Effector memory CD4-positive, alpha-beta T cell (primary cell): ENCODE measurements at places on chromosomes 6 and 20.

DNA sequence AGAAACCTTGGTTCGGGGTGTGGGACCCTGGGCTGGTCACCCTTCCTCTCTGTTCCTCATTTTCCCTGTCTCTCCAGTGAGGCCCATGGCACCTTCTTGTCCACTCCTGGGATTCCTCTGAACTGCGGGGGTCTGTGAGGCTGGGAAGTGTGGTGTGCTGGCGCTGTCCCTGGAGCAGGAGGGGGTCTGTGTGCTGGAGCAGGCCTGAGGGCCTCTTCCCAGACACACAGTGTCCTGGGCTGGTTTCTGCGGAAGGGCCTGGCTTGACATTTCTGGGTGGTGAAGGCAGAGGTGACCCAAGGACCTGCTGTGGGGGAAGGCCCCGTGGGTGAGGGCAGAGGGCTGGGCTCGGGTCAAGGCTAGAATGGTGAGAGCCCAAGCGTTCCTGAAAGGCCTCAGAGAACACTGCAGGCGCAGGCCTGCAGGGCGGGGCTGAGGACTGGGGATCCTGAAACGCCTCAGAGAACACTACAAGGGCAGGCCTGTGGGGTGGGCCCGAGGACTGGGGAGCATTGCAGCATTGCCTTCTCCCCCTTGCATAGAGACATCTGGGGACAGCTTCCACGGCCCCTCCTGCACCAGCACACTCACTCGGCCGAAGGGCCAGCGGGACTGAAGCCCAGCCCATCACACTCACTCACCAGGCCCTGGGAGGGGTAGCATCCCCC lies 10.6 kb upstream of the BAK1 start:
- DNase-seq = no peak

DNA sequence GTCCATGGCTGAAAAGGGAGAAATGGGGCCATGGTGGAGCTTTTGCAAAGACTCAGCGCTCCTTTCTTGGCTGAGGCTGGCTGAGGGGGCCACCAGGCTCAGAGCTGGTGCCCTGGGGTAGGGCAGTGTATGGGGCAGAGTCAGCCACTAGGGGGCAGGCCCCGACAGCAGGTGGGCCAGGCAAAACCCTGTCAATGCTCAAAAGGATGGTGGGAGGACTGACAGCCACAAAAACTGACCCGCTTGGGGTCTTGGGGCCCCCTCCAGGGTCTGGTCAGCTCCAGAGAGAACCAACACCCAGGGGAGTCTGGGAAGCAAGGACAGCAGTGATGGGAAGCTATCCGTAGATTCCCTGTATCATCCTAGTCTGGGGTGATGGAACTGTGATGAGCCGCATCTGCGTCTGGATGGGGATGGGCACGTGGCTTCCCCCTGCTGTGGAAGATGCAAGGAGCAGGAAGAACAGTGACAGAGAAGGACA lies 306.9 kb downstream of the DHX35 start:
- no peak for DNase-seq

GRCh38 chr6:13101409-13101808 lies 226.9 kb downstream of the TBC1D7 start:
- no peak for DNase-seq

DNA sequence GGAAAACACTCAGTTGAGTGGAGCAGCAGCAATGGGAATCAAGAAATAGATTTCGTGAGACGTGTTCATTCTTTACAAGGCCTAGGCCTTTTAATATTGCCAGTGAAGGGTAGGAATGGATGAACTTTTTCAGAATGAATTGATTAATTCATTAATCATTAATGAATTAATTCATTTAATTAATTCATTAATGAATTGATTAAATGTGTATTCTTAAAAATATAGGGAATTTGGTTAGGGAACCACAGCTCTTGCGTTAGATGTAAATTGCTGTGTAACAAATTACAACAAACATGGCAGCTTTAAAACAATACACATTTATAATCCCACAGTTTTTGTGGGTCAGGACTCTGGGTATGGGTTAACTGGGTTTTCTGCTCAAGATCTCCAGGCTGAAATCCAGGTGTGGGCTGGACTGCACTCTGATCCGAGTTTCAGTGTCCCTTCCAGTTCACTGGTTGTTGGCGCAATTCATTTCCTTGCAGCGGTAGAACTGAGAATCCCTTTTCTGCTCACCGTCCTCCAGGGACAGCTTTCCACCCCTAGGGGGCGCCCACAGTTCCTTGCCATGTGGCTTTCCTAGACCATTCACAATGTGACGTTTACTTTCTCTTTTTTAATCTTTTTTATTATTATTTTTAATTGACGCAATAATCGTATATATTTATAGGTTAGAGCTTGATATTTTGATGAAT lies 32.8 kb upstream of the BCAS1 start:
- peak; percentile 50 for DNase-seq

- no peak for DNase-seq
Observed at GRCh38 chr20:37522260-37523011, 1.4 kb downstream of the NNAT start.

- no peak for DNase-seq
Observed at GRCh38 chr6:2760882-2761842, 4.0 kb upstream of the WRNIP1 start.

- no peak for DNase-seq
Observed at GRCh38 chr20:57473246-57474048, 51.5 kb downstream of the CTCFL start.

DNA sequence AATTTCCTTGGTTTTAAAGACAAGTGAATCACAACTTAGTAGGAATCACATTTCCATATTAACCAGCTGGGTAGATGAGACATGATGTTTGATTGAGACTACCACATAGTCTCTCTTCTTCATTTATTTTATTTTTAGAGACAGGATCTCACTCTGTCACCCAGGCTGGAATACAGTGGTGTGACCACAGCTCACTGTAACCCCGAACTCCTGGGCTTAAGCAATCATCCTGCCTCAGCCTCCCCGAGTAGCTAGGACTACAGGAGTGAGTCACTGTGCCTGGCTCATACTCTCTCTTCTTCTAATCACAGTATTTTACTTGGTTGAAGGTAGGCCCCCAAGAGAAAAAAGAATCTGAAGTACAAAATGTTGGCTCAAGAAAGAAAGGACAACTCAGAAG lies 80.2 kb upstream of the ASF1A start:
- DNase-seq = no peak

GRCh38 chr20:22506827-22507226 lies 77.5 kb downstream of the FOXA2 start:
- DNase-seq = no peak

DNA sequence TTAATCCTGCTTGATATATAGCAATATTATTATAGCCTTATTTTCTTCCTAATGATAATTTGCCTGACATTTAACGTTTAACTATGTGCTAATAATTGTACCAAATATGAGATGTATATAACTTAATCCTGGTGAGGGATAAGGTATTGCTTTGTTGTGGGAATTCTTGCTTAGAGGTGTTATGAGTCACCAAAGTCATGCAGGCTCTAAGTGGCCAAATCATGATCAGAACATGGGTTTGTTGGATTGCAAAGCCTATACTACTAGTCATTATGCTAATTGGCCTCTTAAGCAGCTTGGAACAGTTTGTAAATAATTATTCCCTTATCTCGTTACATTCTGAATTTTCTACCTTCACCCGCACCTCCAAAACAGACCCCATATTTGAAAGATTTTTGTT lies 21.9 kb upstream of the C6orf141 start:
- no peak for DNase-seq

DNA sequence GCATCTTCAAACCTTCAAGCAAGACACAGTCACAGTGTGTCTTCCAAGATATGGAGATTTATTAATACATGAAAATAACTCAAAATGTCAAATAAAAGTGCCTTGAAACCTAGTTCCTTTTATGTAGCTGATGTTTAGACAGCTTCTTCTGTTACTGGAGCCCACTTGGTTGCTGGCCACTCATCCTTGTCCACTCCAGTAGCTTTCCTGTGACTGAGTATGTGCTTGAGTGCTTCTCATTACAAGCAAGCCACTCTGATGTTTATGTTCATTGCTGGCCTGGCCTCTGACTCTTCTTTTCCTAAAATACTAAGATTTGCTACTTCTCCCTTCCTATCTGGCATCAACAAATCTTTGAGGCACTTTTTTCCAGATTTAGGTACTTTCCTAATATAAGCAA lies 545.2 kb upstream of the MAN1A1 start:
- DNase-seq = no peak

DNA sequence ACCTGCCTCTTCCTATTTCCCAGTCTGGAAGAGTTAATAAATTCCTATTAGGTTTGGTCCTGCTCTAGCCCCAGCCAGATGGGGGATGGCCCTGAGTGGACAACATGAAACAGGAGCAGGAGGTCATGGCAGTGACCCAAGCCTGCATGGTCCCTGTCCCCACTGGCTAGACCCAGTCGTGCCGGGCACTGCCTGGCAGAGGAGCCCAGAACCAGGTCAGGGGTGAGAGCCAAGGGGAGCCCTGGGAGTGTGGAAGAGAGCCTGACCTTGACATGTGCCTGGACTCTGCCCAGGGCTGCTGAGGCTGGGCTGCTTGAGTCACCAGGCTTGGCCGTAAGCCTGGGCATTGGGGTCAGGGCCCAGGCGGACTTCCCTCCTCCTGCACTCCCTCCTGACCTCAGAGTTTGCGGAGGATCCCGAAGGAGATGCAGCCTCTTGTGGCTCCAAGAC lies 3.6 kb downstream of the AVP start:
- no peak for DNase-seq

DNA sequence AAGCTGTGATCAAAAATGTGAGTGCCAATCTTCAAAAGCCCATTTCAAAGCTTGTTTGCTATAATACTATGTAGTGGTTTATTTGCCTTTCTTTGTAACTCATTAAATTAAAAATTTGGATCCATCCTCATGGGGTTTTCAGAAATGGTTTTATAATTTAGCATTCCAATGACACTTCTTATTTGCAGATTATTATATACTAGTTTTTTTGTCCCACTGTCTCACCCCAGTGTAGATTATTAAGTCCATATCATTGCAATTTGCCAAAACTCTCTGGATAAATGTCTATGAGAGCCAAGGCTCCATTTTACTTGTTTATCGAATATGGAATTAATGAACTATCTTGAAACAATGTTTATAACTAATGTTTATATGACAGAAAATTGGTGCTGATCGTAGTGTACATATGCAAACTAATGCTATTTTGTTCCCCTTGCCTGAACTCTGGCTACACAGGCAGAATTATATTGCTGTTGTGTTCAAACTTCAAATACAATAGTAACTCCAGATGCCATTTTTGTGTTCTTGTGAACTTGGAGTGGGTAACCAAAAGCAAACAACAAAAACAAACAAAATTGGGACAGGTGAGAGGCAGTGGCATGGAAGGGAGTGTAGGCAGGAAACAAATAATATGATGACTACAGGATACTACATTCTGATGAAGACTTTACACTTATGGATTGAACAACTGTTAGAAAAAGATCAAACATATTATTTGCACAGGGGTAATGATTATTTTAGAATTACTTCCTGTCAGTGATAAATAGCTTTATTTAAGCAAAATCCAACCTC lies 307.1 kb upstream of the FLRT3 start:
- no peak for DNase-seq

- no peak for DNase-seq
Observed at GRCh38 chr20:45905505-45906079, 6.4 kb downstream of the PLTP start.

- no peak for DNase-seq
Observed at GRCh38 chr6:123663436-123663835, 26.7 kb upstream of the TRDN start.

- DNase-seq = peak; percentile 48
Observed at GRCh38 chr20:53582574-53583351, 10.9 kb downstream of the ZNF217 start.

GRCh38 chr6:83257791-83258190 lies 64.6 kb downstream of the RWDD2A start:
- DNase-seq = no peak

GRCh38 chr20:4814696-4815252 lies 93.1 kb downstream of the PRND start:
- DNase-seq = peak; percentile 78

DNA sequence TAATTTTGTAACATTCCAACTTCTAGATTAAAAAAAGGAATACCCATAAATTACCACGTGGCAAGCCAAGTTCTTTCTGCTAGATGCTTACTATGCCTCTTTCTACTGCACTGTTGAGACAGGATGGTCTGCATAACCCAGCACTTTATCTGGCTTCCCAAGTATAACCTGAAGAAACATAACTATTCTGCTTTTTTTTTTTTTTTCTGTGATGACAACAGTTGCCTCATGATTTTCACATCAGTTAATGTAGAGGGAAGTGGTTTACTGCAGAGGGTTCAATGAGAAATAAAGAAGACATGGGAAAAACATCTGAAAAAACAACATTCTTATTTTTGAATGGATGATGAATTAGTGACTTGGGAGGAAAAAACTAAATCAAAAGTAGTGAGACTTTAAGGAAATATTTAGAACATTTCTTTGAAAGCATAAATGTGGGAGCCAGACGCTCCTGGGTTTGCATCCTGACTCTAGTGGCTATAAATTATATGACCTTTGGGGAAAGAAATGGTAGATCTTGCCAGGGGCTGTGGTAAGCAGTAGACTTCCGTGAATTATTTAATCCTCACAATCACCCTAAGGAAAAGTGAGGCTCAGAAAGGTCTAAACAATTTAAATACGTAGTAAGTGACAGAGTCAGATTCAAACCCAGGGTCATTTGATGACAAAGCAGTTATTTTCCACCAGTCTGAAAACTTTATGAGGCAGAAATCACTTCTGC lies 230.7 kb downstream of the PHACTR1 start:
- DNase-seq = no peak

- no peak for DNase-seq
Observed at GRCh38 chr6:43734294-43734665, 35.7 kb upstream of the VEGFA start.

GRCh38 chr6:152094992-152095592 lies 287.6 kb downstream of the ESR1 start:
- no peak for DNase-seq

DNA sequence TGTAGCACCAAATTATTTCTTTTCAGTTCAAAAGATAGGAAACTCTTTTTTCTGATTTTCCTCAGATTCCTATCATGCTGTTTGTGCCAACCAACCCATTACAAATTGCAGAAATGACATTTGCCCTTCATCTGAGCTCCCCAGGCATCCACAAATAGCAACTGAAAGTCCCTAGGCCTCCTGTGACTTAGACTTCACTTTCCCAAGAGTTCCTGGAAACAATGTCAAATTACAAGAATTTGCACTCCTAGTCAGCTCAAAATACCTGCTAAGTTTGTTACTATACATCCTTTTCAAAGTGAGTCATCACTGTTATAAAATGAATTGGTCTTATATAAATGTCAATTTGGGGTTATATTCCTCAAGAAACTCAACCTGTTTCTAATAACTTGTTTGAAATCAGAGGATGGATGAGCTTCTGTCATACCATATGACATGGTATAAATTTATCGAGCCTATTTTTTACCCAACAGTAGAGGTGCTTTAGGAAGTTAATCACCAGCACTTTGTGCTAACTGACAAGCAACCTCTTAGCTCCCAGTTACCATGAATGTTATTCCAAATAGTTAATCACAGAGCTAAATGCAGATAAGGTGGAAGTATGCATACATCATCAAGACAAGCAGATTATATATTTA lies 256.5 kb downstream of the HACE1 start:
- no peak for DNase-seq

GRCh38 chr6:79731471-79731870 lies 100.3 kb downstream of the SH3BGRL2 start:
- no peak for DNase-seq
